GM13976 (cell line): ENCODE measurements at places on chromosomes 5 and 9.

GRCh38 chr9:71479621-71480020 lies 288.7 kb downstream of the CEMIP2 start:
- no peak for DNase-seq

DNA sequence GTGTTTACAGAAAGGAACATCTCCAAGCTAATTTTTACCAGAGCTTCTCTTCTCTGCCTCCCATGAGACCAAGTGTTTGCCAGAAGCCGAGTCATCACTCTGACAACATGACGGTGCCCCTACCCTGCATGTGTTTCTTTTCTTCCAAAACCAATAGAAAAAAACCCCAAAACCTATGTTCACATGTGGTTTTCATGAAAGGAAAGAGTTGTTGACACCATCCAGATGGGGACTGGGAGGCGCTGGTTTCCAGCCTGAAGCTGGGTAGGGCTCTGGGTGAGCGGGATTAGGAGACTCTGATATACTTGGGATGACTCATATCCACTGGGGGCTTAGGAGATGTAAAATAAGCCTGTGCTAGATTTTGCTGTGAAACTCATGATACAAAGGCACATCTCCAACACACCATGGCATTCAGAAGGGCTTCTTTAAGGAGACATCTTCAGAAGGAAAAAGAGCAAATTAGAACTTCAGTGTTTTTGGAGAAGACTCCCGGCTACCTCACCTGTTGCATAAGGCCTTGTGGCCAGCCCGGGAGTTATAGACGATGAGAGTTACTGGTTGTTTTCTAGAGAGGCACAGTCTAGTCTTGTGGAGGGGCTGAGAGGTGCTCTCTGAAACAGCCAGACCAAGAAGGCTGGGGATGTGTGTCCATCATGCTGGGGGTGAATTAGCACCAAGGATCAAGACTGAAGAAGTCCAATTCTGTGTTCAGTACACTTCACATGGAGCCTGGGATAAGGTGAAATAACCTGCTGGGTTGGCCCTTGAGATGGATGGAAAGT lies 108.9 kb upstream of the LHFPL2 start:
- DNase-seq: no peak

GRCh38 chr9:2120926-2121689 lies 106.0 kb downstream of the SMARCA2 start:
- DNase-seq: no peak

DNA sequence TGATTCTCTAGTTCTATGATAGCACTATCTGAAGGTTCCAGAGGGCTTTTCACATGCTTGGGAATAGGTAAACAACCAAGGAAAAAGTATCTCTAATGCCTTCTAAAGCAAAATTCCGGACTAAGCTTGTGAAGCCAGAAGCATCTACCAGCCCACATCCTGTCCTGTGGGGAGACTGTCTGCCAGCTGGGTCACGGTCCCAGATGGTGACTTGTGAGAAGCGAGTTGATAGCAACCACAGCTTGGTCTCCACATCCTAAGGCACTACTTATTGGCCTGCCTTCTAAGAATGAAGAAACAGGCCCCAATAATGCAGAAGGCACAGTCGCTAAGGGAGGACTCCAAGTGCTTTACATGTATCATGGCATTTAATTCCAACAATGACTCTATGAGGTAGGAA lies 184.1 kb upstream of the ADRA1B start:
- no peak for DNase-seq

GRCh38 chr5:123907349-123907748 lies 395.4 kb downstream of the CSNK1G3 start:
- DNase-seq: no peak
